ENCODE measurements at places on chromosomes 5 and 9. TPM values are rescaled to one million over a fixed set of nuclear protein-coding genes. Genes with fewer than 3 reads are reported as not detected.

FOXD4L6 gene
- not detected for total RNA-seq

DNA sequence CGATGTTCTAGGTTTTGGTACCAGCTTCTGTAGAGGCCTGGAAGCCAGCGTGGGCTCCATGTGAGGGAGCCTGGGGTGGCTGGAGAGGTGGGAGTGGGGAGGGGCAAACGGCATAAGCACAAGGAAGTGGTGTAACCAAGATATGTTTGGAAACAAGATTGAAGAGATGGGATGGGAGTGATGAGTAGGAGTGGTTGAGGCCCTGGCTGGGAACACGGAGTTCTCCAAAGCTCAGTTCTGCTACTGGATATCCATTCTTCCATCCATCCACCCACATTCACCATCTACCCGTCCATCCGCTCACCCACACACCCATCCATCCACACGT is 12.2 kb downstream of the TSPAN17 start:
- peaks cover 10% of the 10 kb centered on the region for H3K36me3 ChIP-seq
- H3K4me1 ChIP-seq: peaks cover 19% of the 10 kb centered on the region

KIAA1191 gene
- 92.6 TPM for total RNA-seq

GPX8 gene
- total RNA-seq: 9.5 TPM

DNA sequence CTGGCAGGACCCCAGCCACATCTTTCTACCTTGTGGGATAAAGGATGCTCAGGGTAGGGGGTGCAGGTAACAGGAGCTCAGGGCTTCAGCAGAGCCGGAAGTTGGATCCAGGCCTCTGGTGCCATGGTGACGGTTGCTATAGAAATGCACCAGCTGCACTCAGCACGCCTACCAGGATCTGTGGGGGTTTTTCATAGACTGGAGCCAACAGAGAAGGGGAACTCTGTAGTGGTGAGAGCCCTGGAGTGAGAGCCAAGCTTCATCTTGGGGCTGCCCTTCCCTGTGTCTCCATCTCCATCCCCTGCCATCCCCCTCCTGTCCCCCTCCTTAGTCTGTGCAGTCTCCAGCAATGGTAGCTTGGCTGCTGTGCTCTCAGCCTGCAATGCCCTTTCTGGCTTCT is 27.5 kb upstream of the BOD1 start:
- H3K27ac ChIP-seq: no peak overlapping the region
- no peaks in the 10 kb centered on the region for H3K4me1 ChIP-seq
- DNase-seq: no peak
- no peaks in the 10 kb centered on the region for H3K36me3 ChIP-seq
- H3K4me3 ChIP-seq: no peak overlapping the region
